Left ventricle myocardium inferior (tissue), 1 donor: ENCODE measurements at places on chromosomes 4 and X. TPM values are rescaled to one million over a fixed set of nuclear protein-coding genes. Genes with fewer than 3 reads are reported as not detected.

Gene MAGEA2B
- not detected for total RNA-seq

GRCh38 chr4:8435656-8436121 is 4.8 kb downstream of the ACOX3 start:
- peaks cover 72% of the 10 kb centered on the region for H3K4me1 ChIP-seq
- DNase-seq = no peak
- H3K27ac ChIP-seq = peak overlapping the region; percentile 98
- H3K4me3 ChIP-seq = peak overlapping the region; percentile 53
- no peaks in the 10 kb centered on the region for H3K36me3 ChIP-seq

DNA sequence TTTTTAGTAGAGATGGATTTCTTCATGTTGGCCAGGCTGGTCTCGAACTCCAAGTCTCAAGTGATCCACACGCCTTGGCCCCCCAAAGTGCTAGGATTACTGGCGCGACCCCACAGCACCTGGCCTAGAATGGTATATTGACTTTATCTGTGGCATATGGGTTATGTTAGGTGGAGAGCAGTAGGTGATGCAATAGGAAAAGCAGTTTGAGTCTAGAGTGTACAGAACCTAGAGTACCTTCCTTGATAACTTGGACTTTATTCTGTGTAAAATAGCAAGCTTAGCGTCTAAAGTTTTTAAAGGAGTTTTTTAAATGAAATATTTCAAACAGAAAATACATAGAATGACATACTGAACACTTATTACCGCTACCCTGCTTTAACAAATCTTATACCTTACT is 312.0 kb upstream of the ZCCHC13 start:
- H3K36me3 ChIP-seq = peaks cover 26% of the 10 kb centered on the region
- DNase-seq = no peak
- no peaks in the 10 kb centered on the region for H3K4me1 ChIP-seq
- no peak overlapping the region for H3K27ac ChIP-seq
- H3K27me3 ChIP-seq = no peaks in the 10 kb centered on the region
- no peak overlapping the region for H3K4me3 ChIP-seq

GRCh38 chrX:100647095-100647494 is 3.1 kb downstream of the SRPX2 start:
- no peak for DNase-seq
- peaks cover 5% of the 10 kb centered on the region for H3K4me1 ChIP-seq
- peak overlapping the region; percentile 87 for H3K27ac ChIP-seq
- peak overlapping the region; percentile 54 for H3K4me3 ChIP-seq
- no peaks in the 10 kb centered on the region for H3K36me3 ChIP-seq

- DNase-seq = no peak
- H3K36me3 ChIP-seq = no peaks in the 10 kb centered on the region
- H3K27ac ChIP-seq = no peak overlapping the region
- H3K27me3 ChIP-seq = no peaks in the 10 kb centered on the region
- no peak overlapping the region for H3K4me3 ChIP-seq
Observed at GRCh38 chr4:101205916-101206315, 141.4 kb downstream of the PPP3CA start.

DNA sequence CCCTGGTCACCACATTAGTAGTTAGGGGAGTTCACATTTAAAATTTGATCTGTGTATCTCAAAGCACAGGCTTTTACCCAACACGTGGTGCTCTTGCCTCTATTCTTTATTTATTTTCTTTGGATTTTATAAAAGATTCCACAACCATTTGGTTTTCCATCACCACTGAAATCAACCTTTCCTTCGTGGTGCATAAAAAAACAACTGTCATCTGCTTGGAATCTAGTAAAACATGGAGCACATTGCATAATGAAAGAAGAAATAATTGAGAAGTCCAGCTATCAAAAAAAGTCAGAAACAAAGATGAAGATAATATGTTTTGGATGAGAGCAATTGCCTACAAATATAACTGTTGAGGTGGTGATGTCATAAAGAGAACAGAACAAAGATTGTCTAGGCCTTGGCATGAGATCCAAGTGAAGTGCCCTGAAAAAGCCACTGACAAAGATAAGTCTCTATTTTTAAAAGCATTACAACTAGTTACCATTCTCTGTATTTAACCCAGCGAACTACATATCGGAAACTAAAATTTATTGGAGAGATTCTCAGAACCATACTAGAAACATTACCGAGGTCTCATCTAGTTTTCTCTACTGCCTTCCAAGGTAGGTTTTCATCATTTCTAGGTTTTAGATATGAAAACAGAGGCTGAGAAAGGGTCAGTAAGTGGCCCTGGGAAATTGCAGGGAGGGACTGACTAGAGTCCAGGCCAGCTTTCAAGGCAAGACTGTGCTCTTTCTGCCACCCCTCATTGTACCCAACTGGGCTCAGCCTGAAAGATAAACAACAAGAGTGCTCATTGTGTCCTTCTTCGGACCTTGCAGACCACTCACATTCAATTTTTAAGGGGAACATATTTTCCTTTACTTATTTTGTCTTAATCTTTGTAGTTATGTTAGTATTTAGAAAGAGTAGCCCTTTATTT is 127.3 kb downstream of the MAD2L1 start:
- peaks cover 13% of the 10 kb centered on the region for H3K4me1 ChIP-seq
- H3K4me3 ChIP-seq = peak overlapping the region; percentile 62
- no peaks in the 10 kb centered on the region for H3K36me3 ChIP-seq

Gene TAPT1
- total RNA-seq = 35.3 TPM

- H3K27me3 ChIP-seq = no peaks in the 10 kb centered on the region
- no peak overlapping the region for H3K27ac ChIP-seq
- no peak overlapping the region for H3K4me3 ChIP-seq
Observed at GRCh38 chr4:188411805-188412204, 272.6 kb downstream of the TRIML1 start.

Gene LINC00632
- total RNA-seq = 123 TPM

DNA sequence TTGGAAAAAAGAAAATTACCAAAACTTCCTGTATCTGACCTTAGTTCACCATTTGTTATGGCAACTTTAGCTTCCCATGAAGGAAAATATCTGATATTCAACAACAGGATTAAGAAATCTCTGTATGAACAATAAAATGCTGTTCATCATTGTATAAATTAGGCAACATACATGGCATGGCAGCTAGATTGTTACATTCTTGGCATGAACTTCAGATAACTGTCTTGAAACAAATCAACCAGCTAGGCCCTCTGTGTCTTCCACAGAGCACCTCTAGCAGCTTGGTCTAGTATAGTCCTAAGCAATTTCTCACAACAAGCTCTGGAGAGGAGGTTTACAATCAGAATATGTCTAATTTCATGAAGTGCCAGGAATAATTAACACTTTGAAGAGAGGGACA is 105.4 kb upstream of the PCDH7 start:
- DNase-seq = no peak
- no peaks in the 10 kb centered on the region for H3K4me1 ChIP-seq
- no peaks in the 10 kb centered on the region for H3K27me3 ChIP-seq
- no peaks in the 10 kb centered on the region for H3K36me3 ChIP-seq

DNA sequence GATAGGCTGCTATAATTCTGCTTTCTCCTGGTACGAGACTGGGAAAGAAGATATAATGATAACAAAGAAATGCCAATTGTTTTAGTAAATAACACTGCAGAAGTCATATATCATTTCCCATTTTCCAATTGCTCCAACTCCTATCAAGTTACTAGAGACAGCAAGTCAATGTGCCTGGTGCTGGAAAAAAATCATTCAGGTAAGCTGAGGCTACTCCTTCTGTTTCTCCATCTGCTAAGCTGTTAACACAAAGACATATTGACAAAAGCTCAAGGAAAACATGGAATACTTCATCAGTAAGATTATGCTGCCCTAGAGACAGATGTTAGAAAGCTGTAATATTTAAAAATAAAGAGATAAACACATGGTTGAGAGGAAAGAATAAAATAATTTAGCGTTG is 10.0 kb downstream of the NAA11 start:
- H3K27me3 ChIP-seq = no peaks in the 10 kb centered on the region
- no peak overlapping the region for H3K4me3 ChIP-seq
- H3K4me1 ChIP-seq = no peaks in the 10 kb centered on the region
- no peaks in the 10 kb centered on the region for H3K36me3 ChIP-seq
- no peak for DNase-seq

- H3K4me1 ChIP-seq = peaks cover 50% of the 10 kb centered on the region
- H3K36me3 ChIP-seq = no peaks in the 10 kb centered on the region
- H3K4me3 ChIP-seq = no peak overlapping the region
- no peak overlapping the region for H3K27ac ChIP-seq
- no peaks in the 10 kb centered on the region for H3K27me3 ChIP-seq
Observed at GRCh38 chrX:21745756-21746155, 12.2 kb downstream of the SMPX start.

Gene CDS1
- 1.3 TPM for total RNA-seq

Gene ASB9
- total RNA-seq = 1.3 TPM

- no peaks in the 10 kb centered on the region for H3K36me3 ChIP-seq
- DNase-seq = no peak
- H3K4me3 ChIP-seq = no peak overlapping the region
- no peak overlapping the region for H3K27ac ChIP-seq
- H3K27me3 ChIP-seq = no peaks in the 10 kb centered on the region
Observed at GRCh38 chrX:19188566-19188965, 66.3 kb upstream of the ADGRG2 start.

Gene GLRA3
- not detected for total RNA-seq
